ENCODE measurements at places on chromosomes 13 and 19. TPM values are rescaled to one million over a fixed set of nuclear protein-coding genes. Genes with fewer than 3 reads are reported as not detected.
A peak's percentile ranks its signal among the peaks of the same experiment; 100 is the strongest.

GARIN5A gene
- 1.1 TPM for total RNA-seq

SLC25A41 gene
- total RNA-seq, result not detected

LHB gene
- not detected for total RNA-seq

DNA sequence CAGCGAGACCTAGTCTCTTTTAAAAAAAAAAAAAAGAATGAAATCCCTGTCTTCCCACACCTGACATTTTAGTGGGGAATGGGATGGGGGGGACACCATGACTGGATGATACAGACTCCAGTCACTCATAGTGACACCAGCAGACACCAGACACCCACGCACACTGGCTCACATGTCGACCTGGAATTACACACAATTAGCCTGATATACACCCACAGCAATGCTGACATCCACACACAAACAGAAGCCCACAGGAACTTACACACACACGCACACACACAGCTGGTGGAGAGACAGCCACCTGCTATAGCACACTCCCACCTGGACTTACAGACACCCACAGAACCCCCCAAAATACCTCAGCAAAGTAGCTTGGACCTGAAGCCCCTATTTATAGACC, 8.3 kb upstream of the NANOS3 start:
- DNase-seq, result no peak

- no peak for DNase-seq
Observed at GRCh38 chr19:13952931-13953531, 722 bp downstream of the DCAF15 start.

ABHD17A gene
- total RNA-seq, result 91.3 TPM

- no peak for DNase-seq
Observed at GRCh38 chr13:91331047-91331915, 16.2 kb upstream of the MIR17HG start.

DNA sequence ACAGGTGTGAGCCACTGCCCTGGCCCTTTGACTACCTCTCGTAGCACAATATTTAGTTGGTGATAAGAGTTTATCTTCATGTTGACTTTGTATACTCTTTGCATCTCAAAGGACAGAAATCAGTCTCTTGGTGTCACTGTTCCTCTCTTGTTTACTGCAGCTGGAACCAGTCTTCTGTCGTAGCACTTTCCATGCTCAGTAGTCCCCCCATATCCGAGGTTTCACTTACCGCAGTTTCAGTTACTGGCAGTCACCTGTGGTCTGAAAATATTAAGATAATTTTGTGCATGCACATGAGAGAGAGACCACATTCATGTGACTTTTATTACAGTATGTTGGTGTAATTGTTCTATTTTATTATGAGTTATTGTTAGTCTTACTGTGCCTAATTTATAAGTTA, 49.1 kb downstream of the WASF3 start:
- DNase-seq, result peak; percentile 47

GRCh38 chr13:31747291-31747690, 8.0 kb downstream of the RXFP2 start:
- DNase-seq, result no peak

OR4F17 gene
- under 0.01 TPM for total RNA-seq

- peak; percentile 63 for DNase-seq
Observed at GRCh38 chr19:48975947-48976847, 11.1 kb downstream of the FTL start.

LMTK3 gene
- total RNA-seq, result 0.54 TPM

DNA sequence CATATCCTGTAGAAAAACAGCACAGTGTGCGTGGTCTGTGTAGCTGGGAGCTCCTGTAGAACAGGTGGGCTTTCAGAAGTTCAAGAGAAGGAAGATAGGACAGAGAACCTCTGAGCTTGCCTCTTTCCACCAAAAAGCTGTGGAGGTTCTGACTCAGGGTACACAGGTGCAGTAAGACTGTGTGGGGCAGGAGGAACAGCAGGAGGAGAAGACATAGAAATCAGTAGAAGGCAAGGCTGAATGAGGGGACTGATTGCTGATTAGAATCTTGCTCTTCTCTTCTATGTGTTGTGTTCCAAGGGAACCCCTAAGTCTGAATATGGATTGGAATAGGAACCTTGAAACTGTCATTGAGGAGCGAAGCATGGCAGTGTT, 122.7 kb downstream of the AKAP11 start:
- DNase-seq, result no peak

PEG3 gene
- total RNA-seq, result 1.1 TPM

GRCh38 chr19:51507192-51507591, 5.6 kb upstream of the SIGLEC12 start:
- no peak for DNase-seq

GRCh38 chr13:40490086-40490758, 176.2 kb downstream of the FOXO1 start:
- DNase-seq, result no peak

DNA sequence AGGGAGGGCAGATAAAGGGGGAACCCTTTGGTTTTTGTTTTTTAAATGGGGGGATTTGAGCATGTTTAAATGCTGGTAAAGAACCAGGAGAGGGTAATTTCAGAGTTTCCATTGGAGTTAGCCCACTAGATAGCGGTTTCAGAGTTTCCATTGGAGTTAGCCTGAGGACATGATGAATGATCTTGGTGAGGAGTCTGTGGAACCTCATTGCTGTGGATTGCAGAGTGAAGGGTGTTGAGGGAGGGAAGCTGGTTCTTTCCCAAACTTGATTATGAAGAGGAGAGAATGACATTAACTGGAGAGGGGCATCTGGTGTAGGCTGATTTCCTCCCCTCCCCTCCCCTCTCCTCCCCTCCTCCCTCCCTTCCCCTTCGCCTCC, 5.0 kb downstream of the WASF3 start:
- DNase-seq, result no peak

DNA sequence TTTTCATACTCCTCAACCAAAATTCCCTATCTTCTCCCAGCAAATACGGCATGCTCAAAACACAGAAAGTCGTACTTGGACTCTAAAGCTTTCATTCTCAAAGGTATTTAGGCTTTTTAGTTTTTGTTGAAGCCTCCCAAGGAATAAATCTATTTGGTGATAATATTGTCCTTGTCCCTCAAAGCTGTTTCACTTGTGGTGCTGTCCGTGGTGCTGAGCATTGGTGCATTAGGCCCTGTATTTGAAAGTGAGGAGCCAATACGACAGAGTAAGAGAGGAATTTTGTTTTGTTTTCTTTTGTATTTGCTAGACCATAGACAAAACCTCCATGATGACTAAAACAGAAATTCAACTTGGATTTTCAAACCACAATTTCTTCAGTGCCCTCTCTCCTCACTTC, 3.2 kb upstream of the LGALS13 start:
- peak; percentile 67 for DNase-seq

GRCh38 chr13:83716121-83716520, 166.2 kb downstream of the SLITRK1 start:
- no peak for DNase-seq

LILRA5 gene
- total RNA-seq, result 3.8 TPM

DNA sequence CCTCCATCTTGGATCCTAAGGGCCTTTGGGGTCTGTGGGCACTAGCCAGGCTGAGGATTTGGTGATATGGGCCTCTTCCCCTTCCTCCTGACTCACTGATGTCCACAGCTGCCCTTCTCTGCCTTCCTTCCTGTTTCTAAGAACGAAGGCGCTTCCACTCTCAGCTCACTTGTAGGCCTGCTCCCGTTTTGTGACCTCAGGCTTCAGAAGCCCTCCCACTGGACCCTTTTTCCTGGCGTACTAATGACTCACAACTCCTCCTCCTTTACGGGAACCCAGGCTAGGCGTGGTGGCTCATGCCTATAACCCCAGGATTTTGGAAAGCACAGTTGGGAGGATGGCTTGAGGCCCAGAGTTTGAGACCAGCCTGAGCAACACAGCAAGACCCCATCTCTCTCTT, 55.6 kb downstream of the TMED1 start:
- no peak for DNase-seq

DNA sequence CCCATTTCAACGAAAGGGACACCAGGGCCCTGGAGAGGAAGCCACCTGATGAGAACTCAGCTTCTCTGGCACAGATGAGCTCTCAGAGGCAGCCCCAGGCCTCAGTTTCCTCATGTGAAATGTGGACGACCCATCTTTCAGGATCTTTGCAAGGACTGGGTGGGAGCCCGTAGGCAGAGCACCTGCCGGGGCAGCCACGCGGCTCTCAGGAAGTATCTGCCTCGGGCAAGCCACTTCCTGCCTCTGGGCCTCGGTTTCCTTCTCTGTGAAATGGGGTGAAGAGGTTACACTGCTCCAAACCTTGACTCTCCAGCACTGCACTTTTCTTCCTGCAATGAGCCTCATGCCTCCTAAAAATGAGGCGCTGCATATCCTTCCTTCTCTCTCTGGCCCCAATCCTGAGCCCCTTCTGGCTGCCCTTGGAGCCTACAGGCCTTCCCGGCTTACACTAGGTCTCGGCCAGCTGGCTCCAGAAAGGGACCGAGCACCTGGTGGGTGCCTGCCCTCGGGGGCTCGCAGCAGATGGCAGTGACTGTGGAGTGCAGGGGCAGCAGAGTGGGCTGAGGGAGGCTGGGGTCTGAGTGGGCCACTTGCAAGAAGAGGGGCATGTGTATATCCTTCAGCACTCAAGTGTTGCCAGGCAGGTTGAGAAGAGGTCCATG, 3.5 kb downstream of the SSBP4 start:
- DNase-seq, result no peak

GRCh38 chr13:66069570-66069969, 1160.6 kb downstream of the PCDH9 start:
- DNase-seq, result no peak

WDR87 gene
- total RNA-seq, result not detected

GRIK5 gene
- 22.1 TPM for total RNA-seq

DNA sequence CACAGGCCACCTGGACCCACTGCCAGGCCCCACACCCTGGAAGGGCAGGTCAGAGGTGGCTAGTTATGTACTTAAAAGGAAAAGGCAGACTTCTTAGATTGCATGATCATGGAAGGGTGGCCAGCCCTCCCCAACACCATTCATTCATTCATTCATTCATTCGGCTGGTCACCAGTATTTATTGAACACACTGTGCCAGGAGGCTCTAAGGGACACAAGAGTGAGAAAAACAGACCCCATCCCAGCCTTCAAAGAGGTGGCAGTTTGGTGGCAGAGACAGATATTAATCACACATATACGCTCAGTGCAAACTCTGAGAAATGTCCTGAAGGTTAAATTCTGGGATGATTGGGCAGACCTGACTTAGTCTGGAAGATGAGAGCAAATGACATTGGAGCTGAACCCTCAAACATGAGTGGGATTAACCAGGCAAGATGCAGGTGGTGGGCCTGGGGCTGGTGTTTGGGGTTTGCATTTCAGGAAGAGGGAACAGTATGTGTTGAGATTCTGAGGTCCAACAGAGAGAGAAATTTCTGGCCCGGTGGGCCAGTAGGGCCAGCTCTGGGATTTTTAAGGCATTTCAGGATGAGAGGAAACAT, 147.5 kb downstream of the ZNF536 start:
- DNase-seq, result no peak

GRCh38 chr13:36847606-36848005, 28.6 kb downstream of the RFXAP start:
- DNase-seq, result no peak

DNA sequence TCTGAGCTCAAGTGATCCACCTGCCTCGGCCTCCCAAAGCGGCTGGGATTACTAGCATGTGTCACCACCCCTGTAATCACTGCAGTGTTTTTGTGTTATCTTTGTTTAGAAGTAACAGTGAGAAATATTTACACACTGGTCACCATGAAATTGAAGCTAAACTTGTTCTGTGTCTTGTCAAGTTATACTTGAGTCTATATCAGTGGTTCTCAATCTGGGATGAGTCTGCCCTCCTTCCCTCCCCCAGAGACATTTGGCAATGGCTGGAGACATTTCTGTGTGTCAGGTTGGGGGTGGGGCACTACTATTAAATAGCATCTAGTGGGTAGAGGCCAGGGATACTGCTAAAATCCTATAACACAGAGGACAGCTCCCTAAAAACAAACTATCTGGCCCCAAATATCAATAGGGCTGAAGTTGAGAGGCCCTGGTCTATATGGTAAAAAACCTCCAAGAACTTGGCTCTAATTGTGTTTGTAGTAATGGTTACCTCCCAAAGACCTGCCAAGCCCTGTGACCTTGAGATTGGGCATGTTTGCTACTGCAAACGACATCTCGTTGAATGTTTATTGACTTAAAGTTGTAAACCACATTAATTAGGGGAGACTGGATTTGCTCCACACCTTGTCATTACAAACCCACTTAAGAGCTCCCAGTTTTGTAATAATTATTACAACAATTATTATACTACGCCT, 6.9 kb downstream of the CTU1 start:
- no peak for DNase-seq

GRCh38 chr19:45117671-45118070, 24.7 kb downstream of the PPP1R37 start:
- DNase-seq, result no peak
